ENCODE measurements at places on chromosomes 2 and 18.

DNA sequence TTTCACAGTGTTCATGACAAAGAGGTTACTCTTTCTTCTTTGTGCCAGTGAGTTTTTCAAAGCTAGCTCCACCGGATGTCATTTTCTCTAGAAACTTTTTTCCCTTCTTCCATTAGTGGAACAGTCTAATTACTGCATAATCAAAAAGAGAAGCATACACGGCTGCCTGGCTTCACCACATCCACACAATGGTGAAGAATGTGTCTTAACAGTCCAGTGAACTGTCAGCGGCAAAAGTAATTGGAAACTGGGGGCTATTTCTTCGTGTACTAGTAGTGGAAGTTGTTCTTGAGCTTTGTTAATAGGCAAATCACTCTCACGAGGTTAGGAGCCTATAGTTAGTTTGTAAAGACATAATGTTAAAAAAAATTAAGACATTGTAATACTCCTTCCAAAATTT lies 32.9 kb upstream of the PIK3C3 start:
- no peak for DNase-seq

- DNase-seq = no peak
Observed at GRCh38 chr2:226740039-226740648, 59.5 kb downstream of the IRS1 start.

DNA sequence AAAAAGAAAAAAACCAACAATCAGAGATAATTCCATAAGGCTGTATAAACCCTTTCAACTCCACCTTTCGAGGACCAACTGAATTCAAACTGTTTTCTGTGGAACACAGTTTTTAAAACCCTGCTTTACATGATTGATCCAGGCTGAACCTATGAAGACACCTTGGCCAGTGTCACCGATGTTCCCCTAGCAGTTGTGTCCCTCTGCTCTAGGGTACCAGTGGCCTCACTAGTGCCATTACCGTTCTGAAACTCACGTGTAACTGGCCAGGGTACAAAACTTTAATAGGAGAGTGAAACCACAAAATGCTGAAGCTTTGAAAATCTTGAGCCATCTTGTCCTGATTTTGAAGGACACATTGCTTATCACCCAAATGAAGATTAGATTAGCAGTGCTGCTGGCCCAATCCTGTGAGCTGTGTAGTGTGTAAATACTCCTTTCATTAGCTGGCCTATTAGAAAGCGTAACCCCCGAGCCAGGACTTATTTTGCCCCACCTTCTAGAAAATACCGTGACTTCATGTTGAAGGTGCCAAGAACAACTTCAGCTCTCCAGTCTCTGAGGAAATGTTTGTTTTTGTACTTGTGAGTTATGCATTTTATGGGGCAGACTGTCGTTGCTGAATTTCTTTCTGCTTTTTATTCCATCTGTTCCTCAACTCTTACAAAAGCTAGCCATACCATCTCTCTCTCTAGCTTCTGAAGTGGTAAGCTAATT lies 147.8 kb upstream of the MAP3K20 start:
- no peak for DNase-seq

GRCh38 chr2:186064507-186064906 lies 325.9 kb downstream of the FSIP2 start:
- DNase-seq = no peak
